ENCODE measurements at places on chromosomes 4 and X.

- no peak for DNase-seq
Measured at GRCh38 chr4:142961866-142962265, 115.8 kb upstream of the INPP4B start.

GRCh38 chr4:52824603-52825459 lies 37.3 kb upstream of the RASL11B start:
- no peak for DNase-seq

DNA sequence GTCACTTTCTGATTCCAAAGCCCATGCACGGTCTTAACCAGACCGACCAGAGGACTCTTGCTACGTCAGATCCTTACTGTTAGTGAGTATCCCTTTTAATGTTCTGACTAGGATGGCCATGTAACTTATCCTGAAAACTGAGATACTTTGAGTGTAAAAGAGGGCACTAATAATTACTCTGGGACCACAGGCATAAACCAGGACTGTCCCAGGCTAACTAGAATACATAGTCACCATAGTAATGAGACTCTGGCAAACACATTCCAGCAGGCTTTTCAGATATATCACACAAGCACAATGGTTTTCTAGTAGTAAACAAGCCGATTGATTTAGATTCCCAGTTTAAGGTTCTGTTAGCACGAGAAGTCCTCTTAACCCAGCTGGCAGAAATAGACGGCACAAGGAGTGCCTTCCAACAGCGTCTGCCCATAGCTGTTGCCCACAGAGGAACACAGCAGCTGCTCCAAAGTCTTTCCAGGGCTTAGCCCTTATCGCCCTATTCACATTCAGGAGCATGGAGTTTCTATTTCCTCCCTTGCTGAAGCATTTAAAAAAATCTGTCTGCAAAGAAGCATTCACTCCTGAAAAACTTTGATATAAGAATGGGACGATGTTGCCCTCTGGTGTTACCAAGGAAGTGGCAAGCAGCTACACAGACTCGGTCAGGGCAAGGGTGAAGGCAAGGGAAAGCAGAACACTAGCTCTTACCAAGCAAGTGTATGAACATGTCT lies 92.4 kb downstream of the CXCL13 start:
- DNase-seq: peak; percentile 33

- DNase-seq: no peak
Measured at GRCh38 chr4:23873717-23874535, 15.9 kb downstream of the PPARGC1A start.

DNA sequence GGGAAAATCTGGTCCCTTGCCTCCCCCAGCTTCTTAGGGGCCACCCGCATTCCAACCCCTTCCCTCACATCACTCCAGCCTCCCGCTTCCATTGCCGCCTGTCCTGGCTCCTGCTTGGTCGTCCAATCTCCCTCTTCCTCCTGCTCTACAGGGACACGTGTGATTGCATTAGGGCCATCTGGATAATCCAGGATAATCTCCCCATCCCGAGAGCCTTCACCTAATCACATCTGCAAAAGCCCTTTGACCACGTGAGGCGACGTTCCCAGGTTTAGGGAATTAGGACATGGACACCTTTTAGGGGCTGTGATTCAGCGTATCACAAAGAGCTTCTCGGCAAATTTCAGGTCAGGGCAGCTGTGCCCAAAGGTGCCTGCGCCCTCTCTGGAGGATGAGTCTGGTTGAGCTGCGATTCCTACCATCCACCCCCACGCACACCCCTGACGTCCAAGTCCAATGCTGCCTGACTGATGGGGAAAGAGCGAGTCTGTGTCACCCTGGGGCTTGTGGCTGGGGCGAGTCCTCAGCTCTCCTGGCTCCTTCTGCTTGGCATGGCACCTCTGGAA lies 104.6 kb downstream of the PSAPL1 start:
- no peak for DNase-seq

- no peak for DNase-seq
Measured at GRCh38 chrX:155215443-155216178, 649 bp upstream of the VBP1 start.

- peak; percentile 55 for DNase-seq
Measured at GRCh38 chrX:45322382-45322781, 121.7 kb upstream of the DIPK2B start.

- peak; percentile 83 for DNase-seq
Measured at GRCh38 chr4:77093401-77093800, 17.6 kb upstream of the CCNI start.

- peak; percentile 2 for DNase-seq
Measured at GRCh38 chr4:117063961-117064696, 21.2 kb downstream of the TRAM1L1 start.

DNA sequence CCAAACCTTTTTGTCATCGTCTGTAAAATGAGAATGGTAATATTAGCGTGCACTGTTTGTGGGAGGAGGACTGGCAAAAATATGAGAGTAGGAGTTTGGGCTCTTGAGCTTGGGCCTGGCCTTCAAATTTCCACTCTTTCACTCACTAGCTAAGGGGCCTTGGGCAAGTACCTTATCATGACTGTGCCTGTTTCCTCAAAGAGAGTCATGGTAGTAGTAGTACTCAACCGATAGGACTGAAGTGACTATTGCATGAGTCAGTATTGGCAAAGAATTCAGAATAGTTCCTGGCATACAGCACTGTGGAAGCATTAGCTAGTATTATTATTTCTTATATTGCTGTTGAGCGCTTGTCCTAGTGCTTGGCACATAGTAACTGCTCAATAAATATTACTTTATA lies 16.0 kb upstream of the RBM3 start:
- DNase-seq: peak; percentile 78

- no peak for DNase-seq
Measured at GRCh38 chr4:10108818-10109783, 7.5 kb downstream of the WDR1 start.

DNA sequence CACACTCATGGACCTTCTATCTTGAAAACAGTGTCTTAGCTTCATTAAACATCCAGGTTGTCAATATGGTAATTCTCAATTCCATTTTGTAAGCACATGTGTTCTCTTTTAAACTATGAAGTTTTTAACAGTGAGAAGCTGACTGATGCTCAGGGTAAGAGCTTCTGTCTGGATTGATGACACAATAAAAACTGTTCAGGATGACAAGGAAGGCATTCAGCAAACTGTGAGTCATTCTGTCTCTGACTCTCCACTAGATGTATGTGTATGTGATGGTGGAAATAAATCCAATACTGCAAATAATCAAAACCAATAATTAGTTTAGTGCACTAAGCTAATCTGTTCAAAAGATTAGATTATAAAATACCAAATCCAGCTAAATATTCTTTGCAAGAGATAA lies 115.3 kb upstream of the ARX start:
- no peak for DNase-seq

GRCh38 chr4:12729384-12729783 lies 754.8 kb downstream of the RAB28 start:
- DNase-seq: peak; percentile 13

DNA sequence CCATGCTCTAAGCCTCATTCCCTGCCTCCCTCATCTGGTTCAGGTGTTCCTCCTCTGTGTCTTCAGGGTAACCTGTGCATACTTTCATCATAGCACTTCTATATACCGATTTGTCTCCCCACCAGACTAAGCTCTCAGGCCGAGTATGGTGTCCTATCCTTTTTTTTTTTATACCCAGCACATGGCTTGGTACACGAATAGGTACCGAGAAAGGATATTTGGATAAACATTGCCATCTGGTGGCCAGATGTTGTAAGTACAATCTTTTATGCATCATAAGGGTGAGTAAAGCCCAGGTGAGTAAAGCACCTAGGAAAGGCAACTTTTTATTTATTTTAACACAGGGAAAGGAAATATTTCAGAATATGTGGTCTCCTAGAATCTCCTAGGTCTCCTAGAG lies 68.4 kb downstream of the MID2 start:
- DNase-seq: peak; percentile 56

DNA sequence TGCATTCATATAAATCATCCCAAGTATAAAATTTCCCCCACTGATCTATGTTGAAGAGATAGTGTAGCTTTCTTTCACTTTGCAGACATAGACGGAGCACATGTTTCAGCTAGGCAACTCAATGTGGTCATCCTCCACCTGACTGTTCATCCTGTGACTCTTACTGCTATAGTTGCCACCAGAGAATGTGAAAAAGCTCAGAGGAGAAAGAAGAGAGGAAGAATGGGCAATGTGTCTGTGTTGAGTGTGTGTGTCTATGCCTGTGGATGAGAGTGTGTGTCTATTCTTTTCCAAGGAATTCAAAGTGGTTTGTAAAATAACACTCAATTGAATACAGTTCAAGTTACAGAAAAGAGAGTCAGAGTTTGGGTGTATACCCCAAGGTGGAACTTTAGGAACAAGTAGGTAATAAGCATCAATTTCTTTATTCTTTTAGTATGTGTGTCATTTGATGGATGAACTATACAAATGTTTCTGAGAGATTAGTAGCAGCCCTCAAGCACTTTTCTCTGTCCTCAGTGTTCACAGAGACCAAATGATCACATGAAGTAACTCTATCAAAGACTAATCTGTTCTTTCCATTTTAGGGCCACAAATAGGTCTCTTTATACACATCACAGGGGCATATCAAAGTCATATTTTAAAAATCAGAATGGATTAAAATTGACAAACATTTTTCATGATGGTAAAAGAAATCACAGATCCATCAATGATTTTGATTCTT lies 2.3 kb downstream of the SNCA start:
- no peak for DNase-seq

DNA sequence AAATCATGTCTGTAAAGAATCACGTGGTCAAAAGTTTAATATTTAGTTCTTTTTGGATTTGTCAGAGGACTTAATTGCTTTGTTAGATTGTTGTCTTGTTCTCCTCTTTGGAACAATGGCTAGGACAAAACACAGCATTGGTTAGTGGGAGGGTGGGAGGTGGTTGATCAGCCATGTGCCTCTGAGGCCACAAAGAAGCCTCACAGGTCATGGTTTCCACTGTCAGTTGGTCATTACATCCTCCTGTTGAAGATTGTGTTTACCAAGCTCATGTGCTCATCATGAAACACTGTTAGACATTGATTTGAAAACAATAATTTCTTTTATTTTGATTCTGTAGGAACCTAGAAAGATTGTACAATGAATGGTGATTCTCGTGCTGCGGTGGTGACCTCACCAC lies 31.9 kb downstream of the ADD1 start:
- DNase-seq: no peak

DNA sequence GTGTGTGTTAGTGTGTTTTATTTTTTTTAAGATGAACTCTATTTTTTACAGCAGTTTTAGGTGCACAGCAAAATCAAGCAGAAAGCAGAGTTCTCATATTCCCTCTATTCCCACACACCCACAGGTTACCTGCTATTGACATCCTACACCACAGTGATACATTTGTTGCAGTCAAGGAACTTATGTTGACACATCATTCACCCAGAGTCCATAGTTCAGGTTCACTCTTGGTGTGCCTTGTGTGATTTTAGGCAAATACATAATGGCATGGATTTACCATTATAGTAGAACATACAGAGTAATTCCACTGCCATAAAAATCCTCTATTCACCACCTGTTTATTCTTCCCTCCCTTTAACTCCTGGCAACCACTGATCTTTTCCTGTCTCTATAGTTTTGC lies 28.7 kb downstream of the DIAPH2 start:
- no peak for DNase-seq

GRCh38 chrX:118714521-118714920 lies 12.9 kb upstream of the IL13RA1 start:
- no peak for DNase-seq

- no peak for DNase-seq
Measured at GRCh38 chr4:163085085-163085484, 81.6 kb downstream of the NAF1 start.

- DNase-seq: no peak
Measured at GRCh38 chr4:90958256-90958895, 831.2 kb downstream of the CCSER1 start.

- DNase-seq: no peak
Measured at GRCh38 chrX:131305926-131306325, 16.8 kb upstream of the IGSF1 start.

- no peak for DNase-seq
Measured at GRCh38 chr4:109465069-109465468, 31.5 kb downstream of the SEC24B start.

- DNase-seq: no peak
Measured at GRCh38 chrX:103467887-103468286, 51.4 kb downstream of the RAB40A start.

GRCh38 chr4:47032405-47033106 lies 1.2 kb downstream of the GABRB1 start:
- DNase-seq: peak; percentile 38

DNA sequence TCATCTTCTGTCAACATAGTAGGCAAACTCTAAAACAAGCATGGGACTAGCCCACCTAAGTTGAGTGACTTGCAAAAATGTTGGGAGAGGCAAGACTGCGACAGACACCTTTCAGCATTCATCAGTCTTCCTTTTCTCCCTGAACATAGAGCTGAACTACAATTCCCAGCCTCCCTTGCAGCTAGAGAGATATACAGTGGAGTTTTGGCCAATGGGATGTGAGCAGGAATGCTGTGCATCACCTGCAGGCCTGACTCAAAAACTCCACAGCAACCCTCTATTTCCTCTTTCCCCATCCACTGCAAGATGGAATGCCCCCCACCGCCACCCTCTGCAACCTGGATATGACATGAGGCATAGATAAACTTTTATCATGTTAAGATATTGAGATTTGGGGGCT lies 66.5 kb downstream of the PDHA1 start:
- no peak for DNase-seq

DNA sequence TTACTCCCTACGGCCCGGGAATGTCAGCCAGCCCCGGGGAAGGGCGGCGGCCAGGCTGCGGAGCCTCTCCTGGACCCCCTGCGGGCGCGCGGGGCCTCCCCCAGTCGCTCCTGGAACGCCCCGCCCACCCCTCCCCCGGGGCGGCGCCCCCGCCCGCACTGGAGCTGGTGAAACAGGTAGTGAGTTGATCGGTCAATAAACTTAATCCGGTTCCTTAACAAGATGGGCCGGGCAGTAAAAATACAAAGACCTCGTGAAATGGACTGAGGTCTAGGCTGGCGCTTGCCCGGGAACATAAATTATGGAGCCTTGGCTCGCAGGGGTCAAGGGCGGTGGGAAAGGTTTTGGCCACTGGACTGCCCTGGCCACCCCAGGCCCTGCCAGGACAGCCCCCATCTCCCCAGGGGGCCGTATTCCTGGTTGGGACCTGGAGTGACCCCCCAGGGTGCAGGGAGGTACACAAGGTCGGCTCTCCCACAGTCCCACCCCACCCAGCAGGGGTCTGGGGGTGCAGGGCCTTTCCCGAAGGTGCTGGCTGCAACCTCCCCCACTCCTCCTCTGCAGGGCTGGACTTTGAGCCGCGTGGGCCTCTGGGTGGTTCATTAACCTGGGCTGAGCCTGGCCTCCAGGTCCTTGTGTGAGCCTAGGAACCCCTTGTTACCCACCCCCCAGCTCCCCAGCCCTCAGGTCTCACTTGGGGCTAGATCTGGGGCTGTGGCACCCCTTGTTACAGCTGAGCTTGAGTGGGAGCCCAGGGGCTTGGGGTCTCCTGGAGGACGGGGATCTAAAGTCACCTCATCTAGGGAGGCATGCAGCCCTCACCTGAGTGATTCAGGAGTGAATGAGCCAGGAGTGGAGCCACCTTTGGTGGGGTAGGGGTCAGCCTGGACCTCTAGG lies 2.5 kb downstream of the FGFR3 start:
- no peak for DNase-seq

- no peak for DNase-seq
Measured at GRCh38 chrX:80139564-80139963, 125.0 kb downstream of the TBX22 start.

All from kidney capillary endothelial cell (primary cell).